ENCODE measurements at places on chromosomes 3 and 15. TPM values are rescaled to one million over a fixed set of nuclear protein-coding genes. Genes with fewer than 3 reads are reported as not detected.
A peak's percentile ranks its signal among the peaks of the same experiment; 100 is the strongest.

DNA sequence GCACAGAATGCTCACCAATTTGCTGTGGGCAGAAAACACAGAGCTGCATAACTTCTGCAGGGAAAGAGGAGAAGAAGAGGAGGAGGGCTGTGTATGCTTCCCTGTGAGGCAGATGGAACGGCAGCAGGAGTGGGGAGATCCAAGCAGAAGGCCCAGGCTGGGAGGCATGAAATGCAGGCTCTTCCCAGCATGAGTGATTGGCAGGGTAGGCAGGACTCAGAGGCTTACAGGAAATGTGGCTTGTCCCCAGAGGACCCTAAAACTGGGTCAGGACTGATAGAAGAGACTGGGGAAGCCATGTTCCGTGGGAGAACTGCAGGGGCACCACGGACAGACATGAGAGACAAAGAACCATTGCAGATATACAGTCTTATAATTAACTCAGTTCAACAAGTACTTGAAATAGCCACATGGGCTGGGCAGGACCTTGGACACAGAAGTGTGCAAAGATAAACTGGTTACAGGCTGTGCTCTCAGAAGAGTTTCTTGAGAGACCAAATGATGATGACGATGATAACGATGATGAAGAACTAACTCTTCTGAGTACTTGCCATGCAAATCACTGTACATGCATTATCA, 286.9 kb downstream of the EPHB1 start:
- DNase-seq: no peak

DNA sequence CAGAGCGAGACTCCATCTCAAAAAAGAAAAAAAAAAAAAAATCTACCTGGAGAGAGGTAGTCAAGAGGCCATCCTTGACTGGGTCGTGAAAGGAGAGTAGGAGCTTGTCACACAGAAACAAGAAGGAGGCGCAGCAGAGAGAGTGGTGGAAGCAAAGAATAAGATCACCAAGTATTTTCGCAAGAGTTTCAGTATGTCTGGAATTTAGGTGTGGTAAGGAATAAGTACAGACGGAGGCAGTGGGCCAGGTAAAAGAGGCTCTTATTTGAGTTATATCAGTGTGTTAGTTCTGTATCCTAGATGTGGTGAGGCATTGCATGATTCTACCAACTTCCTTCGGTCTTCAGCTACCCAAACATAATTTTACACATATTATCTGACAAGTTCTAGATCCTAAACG, 14.6 kb upstream of the ATP10A start:
- DNase-seq: no peak

- peak; percentile 29 for DNase-seq
These were observed 11.4 kb downstream of the IREB2 start for GRCh38 chr15:78449220-78449999.

DNA sequence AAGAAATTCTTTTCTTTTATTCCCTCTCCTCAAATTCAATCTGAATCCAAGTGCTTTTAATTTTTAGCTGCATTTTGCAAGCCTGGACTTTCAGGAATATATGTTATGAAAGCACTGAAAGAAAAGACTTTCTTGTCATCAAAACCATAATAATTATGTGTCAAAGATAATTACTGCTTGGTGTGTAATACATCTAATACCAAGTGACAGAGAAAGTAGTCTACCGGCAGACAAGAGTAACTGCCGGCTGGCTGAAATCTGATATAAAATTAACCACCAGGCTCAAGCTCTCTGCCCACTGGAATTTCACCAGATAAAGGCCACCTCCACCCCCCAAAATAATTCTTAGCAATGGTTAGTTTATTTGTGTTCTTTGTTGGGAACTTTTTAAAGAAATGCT, 220.9 kb upstream of the CDIN1 start:
- no peak for DNase-seq

Gene EPM2AIP1
- total RNA-seq: 10.6 TPM

Gene SLC9C1
- under 0.01 TPM for total RNA-seq

Measured in dermis microvascular lymphatic vessel endothelial cell (primary cell).